ENCODE measurements at places on chromosomes 7 and 10.

GRCh38 chr10:77151408-77151807, 486.2 kb downstream of the KCNMA1 start:
- no peak for DNase-seq

GRCh38 chr7:135147899-135148721, at the start of gene TMEM140:
TMEM140 (plus strand) TSS chr7:135148072; CDS start chr7:135164442, 16,370 bp downstream.
- no peak for DNase-seq

DNA sequence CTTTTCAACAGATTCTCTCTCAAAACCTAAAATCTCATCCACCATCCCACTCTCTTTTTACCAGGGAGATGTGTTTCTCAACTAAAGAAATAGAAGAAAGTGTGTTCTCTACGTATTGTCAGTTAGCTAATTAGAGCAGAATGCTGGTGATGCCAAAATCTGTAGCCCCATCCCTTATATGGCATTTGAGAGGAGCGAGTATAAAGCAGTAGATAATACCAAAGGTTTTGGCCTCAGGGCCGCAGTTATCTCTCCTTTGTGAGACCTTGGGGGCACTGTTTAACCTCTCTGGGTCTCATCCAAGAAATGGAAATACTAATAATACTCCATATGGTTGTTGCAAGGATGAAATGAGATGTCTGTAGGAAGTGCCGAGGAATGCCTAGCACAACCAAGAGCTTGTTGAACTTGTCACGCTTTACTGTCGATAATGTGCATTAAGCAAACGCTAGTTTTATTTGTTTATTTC, 456 bp upstream of the DLD start:
- no peak for DNase-seq

DNA sequence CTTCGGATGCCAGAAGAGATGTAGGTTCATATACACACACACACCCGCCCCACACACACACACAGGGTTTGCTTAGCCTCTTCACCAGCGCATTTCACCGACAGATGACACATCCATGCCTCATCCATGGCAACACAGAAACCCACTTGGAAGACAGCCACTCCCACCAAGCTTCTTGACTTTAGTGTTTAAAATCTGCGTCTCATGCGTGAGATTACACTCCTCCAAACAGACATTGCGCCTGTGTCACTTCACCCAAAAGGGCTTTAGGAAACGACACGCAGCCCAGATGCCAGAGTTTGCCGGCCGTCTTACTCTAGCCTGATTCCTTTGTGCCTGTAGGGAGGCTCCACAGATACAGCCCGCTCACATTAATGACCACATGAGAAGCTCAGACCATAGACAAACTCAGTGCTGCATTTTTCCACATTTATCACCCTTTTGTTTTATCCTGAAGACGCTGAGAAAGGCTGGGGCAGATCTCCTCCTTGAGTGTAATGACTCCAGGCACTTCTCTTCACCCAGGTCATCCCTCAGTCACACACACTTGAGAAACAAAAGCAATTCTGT, 73.8 kb downstream of the DIP2C start:
- no peak for DNase-seq

GRCh38 chr7:35430547-35431153, 176.8 kb upstream of the TBX20 start:
- no peak for DNase-seq

- DNase-seq = no peak
Observed at GRCh38 chr10:48697821-48698764, 13.4 kb downstream of the WDFY4 start.

GRCh38 chr7:116150588-116150987, 59.8 kb upstream of the TES start:
- DNase-seq = no peak

DNA sequence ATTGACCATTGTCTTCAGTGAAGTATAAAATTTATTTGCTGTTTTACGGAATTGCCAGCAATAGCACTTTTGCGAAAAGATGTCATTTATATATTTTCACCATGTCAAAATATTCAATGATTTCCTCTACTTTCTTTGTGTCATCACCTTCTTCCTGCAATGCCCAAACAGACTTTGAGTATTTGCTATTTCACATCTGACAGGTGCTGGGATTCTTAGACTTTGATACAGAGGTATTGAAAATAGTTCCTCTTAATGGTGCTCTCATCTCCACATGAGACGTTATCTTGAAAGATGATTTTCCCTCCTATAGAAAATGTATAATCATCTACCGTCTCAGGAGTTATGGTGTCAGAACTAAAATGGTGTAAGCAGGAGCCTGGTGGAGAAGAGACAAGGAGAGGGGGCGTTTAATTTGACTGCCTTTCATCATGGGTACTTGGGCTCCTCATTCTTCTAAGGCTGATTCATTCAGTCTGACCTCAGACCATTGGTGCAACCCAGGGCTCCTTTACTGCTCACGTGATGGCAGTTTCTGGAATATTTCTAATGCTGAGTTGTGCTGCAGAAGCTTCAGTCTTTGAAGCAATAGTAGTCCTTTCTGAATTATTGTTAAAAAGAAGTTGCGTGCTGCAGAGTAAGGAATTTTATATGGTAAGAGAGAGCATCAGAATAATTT, 404.6 kb downstream of the PHTF2 start:
- DNase-seq = no peak

- DNase-seq = no peak
Observed at GRCh38 chr10:124155781-124156435, 62.5 kb upstream of the CHST15 start.

- DNase-seq = no peak
Observed at GRCh38 chr10:10295537-10295936, 722.1 kb upstream of the CELF2 start.

- no peak for DNase-seq
Observed at GRCh38 chr10:4262870-4263600, 478.0 kb upstream of the KLF6 start.

DNA sequence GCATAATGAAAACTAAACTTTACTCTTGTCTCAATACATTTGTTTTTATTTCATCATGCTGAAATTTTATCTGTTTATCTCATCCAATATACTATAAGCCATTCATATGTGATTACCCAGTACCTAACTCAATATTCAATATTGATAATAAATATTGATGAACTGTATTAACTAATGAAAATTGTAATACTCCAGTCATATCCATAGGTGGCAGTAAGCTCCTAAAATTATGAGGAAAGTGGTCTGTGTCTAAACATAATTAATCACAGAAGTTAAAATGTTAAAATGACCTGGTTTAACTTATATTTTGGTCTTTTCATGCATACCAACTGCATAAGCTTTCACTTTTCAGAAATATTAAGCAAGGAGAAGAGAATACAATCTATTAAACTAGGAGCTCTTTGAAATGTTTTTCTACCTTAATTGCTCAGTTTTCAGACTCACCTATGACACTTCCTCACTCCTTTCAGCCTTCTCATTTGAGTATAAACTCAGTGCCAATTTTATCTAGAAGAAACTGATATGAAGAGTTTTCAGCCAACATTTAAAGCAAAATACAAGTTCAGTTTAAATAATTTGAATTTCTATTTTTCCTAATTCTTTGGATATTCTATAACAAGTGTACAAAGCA, 30.5 kb upstream of the VWDE start:
- DNase-seq = no peak

GRCh38 chr10:128268015-128268722, 141.9 kb upstream of the MKI67 start:
- no peak for DNase-seq

GRCh38 chr10:114195079-114195478, 15.9 kb downstream of the TDRD1 start:
- DNase-seq = no peak

Data from esophagus squamous epithelium (tissue), 5 donors.